ENCODE measurements at places on chromosomes 6 and 20. TPM values are rescaled to one million over a fixed set of nuclear protein-coding genes. Genes with fewer than 3 reads are reported as not detected.

DNMT3B gene
- 1.6 TPM for total RNA-seq

FBXO5 gene
- total RNA-seq, result 1.4 TPM

GGTLC1 gene
- total RNA-seq, result not detected

ANGPT4 gene
- 0.05 TPM for total RNA-seq

COL11A2 gene
- total RNA-seq, result 0.55 TPM

HSPA12B gene
- total RNA-seq, result 1.4 TPM

LSM2 gene
- 9.8 TPM for total RNA-seq

RCAN2 gene
- total RNA-seq, result 1.2 TPM

NCR2 gene
- total RNA-seq, result not detected

DEFB126 gene
- total RNA-seq, result not detected

PRPF6 gene
- total RNA-seq, result 24.2 TPM

OR2B6 gene
- total RNA-seq, result not detected

ESR1 gene
- 13.8 TPM for total RNA-seq

SMAP1 gene
- total RNA-seq, result 9.1 TPM

SAMD10 gene
- 3.5 TPM for total RNA-seq

DNA sequence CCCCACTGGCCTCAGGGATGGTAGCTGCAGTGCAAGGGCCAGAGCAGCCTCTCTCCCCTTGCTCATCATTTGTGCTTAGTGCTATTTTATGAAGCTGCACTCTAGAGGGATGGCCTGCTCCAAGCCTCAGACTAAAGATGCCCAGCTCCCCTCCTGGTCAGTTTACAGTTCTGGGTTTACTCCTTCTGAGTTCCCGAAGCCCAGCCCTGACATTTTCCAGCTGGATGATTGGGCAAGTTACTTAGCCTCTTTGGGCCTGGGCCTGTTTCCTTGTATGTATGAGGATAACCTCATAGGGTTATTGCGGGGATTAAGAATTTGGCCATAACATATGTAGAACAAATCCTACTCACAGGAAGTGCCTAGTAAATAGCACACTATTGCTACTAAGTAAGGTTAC is 31.8 kb upstream of the EMILIN3 start:
- no peak for DNase-seq

DNA sequence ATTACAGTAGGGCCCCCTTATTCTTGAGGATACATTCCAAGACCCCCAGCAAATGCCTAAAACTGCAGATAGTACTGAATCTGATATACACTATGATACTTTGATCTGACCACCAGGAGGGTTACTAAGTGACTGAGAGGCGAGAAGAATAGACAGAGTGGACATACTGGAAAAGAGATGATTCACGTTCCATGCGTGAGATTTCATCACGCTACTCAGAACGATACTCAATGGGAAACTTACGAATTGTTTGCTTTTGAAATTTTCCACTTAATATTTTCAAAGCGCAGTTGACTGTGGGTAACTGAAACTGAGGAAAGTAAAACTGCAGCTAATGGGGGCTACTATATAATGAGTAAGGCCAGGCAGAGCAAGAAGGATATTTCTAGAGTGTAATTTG is 60.8 kb downstream of the STX11 start:
- DNase-seq, result no peak

- no peak for DNase-seq
Measured at GRCh38 chr6:169833258-169833794, 81.9 kb downstream of the ERMARD start.

- DNase-seq, result no peak
Measured at GRCh38 chr6:47634210-47635047, 64.0 kb upstream of the ADGRF4 start.

- DNase-seq, result no peak
Measured at GRCh38 chr6:9783567-9783966, 631.3 kb downstream of the TFAP2A start.

- no peak for DNase-seq
Measured at GRCh38 chr20:38266426-38266825, 5.9 kb upstream of the KIAA1755 start.

GRCh38 chr20:38300438-38300837 is 3.5 kb upstream of the BPI start:
- no peak for DNase-seq

GRCh38 chr6:7629321-7629720 is 39.3 kb downstream of the SNRNP48 start:
- no peak for DNase-seq

DNA sequence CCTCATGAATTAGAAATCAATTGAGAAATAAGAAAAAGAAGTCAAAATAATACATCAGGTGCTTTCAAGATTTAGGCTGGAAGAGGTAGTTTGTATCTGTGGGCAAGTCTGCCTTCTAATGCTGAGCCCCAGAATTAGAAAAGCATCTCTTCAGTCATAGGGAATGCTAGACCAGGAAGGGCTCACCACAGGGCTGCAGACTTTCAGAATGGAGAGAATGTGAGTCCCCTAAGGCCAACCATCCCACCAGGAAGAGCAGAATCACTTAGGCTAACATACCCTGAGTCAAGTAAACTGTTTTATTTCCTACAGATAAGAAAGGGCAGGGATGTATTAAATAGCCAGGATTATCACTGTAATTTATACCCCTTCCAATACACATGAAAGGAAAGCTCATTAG is 510.2 kb downstream of the RNF144B start:
- no peak for DNase-seq

- DNase-seq, result no peak
Measured at GRCh38 chr6:125678601-125679000, 70.8 kb upstream of the HEY2 start.

DNA sequence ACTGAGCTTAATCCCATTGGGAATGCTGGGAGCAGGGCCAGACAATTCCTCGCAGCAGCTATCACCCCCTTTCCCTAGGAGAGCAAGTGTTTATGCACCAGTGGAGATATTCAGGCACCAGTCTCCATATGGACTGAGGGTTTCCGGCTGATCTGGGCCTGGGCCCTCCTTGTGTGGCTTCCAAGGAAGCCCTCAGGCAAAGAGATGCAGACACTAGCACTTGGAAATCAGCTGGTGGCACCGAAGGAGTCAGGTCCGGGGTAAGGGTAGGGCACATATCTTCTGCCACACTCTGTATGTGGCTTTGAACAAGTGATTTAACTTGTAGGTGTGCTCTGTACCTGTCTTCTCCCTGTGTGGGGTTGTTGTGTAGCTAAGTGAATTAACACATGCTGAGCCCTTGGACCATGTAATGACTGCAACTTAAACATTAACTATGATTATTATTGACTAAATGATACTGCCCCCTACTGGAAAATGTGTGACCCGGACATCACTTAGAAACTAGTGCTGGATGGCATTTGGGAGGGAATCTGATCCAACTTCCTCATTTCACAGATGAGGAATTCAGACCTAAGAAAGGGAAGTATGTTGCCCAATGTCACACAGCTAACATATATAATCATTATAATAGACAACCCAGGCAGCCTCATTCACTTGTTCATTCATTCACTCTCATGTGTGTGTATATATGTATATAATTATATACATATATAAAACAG is 19.3 kb upstream of the WFDC2 start:
- DNase-seq, result no peak

GRCh38 chr6:3353939-3354338 is 95.2 kb downstream of the PSMG4 start:
- DNase-seq, result no peak

GRCh38 chr6:104095661-104096416 is 763.9 kb downstream of the HACE1 start:
- no peak for DNase-seq

- no peak for DNase-seq
Measured at GRCh38 chr6:26141378-26141904, 54.2 kb downstream of the HFE start.

DNA sequence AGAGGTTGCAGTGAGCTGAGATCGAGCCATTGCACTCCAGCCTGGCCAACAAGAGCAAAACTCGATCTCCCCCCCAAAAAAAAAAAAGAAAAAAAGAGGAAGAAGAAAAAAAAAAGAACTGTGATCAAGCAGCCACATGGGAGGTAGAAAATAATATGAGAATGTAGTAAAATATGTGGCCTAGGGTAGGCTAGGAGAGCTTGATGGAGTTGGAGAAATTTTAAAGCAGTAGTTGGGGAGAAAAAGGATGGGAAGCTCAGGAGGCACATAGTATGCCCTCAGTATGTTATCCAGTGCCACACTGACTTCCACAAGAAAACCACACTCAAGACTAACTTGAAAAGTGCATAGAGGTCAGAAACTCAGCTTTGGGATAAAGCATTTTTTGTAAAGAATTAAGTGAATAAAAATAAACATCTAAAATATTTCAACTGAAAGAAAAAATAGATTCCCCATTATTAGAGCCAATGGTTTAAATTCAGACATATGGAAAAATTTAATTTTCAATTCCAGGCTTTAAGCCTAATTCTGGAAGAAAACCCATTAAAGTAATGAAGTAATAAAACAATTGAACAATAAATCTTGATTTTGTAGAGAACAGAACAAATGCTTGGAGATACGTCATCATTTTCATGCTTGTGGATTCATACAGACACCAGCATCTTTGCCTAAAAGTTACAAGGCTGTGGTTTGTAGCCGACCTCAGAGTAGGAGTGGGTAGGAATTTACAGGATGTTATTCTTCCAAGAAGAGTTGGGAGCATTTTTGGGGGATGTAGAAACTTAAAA is 34.7 kb downstream of the PLEKHG1 start:
- DNase-seq, result no peak

DNA sequence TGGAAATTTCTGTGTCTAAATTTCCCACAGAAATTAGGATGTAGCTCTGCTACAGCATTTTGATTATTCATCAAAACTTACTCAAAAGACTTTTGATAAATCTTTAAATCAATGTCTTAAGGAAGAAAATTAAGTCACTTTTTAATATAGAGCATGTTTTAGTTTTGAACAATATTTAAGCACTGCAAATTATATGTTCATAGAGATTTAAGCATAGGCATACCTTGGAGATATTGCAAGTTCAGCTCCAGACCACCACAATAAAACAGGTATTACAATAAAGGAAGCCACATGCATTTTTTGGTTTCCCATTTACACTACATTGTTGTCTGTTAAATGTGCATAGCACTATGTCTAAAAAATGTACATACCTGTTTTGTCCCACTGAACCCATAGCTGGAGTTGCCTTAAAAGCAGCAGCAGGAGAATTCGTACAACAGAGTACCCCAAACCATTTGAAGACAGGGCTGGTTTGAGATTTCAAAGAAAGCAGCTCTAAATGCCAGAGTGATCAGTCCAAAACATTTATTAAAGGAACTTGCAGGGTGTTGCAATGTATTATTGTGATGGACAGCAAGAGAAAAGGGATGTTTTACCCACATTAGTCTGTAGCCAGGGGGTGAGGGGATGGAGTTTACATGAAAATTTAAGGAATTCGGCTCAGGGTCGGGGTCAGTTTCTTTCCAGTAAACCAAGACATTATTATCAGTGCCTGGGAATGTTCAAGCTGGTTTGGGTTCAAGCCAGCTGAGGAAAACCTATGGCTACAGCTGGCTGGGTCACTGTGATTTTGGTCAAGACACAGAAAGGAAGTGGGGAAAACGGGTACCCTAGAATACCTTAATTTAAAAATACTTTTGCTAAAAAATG is 6.3 kb upstream of the LOC128125822 start:
- no peak for DNase-seq

DNA sequence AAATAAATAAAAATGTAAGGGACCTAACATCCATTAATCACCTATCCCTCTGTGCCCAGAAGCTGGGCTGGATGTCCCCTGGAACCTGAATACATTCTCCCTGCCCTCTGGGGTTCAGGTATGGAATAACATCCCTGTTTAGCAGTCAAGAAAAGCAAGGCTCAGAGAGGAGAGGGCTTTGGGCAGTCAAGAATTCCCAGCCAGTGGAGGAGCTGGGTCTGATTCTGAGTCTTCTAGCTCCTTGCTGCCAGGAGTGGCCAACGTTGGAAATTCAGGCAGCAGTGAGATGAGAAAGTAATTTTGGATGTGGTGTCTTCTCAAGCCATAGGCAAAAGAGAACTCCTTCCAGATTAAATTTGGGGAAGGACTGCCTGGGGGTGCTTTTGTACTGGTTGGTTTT is 42.6 kb upstream of the ZNFX1 start:
- DNase-seq, result no peak

GRCh38 chr6:25007269-25007699 is 71.5 kb upstream of the RIPOR2 start:
- no peak for DNase-seq

DNA sequence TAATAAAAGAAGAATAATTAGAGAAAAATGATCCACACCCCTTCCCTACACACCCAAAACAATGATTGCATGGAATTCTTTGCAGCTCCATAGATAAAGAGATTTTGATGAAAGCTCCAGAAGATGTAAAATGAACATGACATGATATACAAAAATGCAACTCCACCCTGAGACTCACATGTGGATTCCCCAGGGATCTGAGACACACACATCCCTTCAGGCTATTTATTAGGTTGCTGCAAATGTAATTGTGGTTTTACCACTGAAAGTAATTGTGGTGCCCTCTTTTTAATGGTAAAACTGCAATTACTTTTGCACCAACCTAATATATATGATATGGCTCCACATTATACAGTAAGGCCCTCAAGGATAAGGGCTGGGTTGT is 40.4 kb upstream of the TBC1D7 start:
- DNase-seq, result no peak

DNA sequence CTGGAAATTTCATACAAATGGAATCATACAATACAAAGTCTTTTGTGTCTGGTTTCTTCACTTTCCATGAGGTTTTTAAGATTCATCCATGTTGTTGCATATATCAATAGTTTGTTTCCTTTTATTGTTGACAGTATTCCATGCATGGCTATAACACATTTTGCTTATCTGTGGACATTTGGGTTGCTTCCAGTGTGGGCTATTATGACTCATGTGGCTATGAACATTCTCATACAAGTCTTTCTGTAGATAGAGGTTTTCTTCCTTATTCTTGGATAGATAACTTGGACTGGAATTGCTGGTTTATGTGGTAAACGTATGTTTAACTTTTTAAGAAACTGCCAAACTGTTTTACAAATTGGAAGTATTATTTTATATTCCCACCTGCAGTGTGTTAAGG is 30.0 kb upstream of the KIF6 start:
- DNase-seq, result no peak

- DNase-seq, result no peak
Measured at GRCh38 chr6:81575442-81575841, 177.0 kb downstream of the TENT5A start.

- DNase-seq, result peak; percentile 89
Measured at GRCh38 chr6:18264219-18264922, at the start of gene DEK. DEK (minus strand) TSS chr6:18264530; CDS start chr6:18263987, 543 bp downstream.

GRCh38 chr6:18269717-18270116 is 5.4 kb upstream of the DEK start:
- DNase-seq, result no peak

- DNase-seq, result no peak
Measured at GRCh38 chr20:2911200-2911599, 37.9 kb downstream of the PTPRA start.

All from left lobe of liver (tissue), 2 donors.